ENCODE measurements at places on chromosomes 2 and 18.

GRCh38 chr2:62196278-62196901, 475 bp downstream of the B3GNT2 start:
- no peak for DNase-seq

DNA sequence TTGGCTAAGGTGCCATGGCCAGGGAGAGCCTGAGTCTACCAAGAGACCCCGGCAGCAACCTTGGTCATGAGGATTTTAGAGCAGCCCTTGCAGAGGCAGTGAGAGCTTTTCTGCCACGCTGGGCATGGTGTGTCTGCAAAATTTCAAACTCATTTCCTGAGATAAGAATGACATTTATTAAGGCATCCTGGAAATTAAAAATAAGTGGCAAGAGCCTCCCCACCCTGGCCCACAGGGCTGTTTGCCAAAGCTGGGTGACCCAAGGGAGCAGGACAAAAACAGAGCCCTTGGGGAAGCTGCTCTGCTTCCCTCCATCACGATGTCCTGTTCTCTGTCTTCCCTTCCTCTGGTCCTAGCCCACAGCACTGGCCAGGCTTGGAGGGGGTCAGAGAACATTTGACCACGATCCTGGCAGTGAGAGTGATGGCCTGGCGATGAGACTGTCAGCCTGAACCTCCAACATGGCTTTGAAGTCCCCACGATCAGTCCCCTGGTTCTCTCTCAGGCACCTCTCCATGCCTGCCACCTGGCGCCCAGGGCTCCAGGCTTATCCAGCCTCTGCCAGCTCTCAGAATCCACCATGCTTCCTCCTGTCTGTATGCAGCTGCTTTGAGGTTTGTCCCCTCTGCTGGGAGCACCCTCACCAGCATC, 68.9 kb upstream of the RMDN2 start:
- no peak for DNase-seq

DNA sequence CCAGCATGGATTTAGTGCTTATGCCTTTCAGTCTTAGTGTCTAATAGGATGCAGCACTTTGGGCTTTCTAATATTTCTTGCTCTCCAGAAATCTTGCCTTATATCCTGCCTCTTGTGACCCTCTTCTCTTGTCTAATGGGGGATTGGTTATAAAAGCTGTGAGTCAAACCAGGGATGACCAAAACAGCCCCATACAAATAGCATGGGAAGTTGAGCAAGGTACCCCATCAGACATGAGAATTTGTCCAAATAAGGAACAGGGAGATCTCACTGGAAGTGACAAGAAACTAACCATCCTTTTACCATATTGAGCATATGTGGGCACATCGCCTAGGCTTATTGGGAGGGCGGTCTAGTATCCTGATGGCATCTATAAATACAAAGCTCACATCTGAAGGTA, 78.8 kb upstream of the BZW1 start:
- DNase-seq: no peak

DNA sequence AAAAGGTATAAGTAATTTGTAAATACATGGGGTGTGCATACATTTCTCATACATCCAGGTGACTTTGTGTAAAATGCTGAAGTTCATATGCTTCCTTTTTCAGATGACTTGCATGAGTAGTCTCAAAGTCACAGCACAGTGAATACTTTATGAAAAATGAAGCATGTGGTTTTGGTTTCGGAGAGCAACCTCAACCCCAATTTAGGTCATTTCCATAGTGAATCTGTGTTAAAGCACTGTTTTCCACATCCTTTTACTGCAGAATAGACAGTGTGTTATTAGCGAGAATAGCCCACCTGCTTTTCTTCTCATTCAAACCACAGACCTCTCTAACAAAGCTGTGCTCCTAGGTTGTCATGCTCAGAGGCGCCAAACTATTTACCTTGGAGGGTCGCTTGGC, 204.4 kb upstream of the RASGRP3 start:
- no peak for DNase-seq

All from epithelial cell of prostate (primary cell).